NCI-H1048 (cell line): ENCODE measurements at places on chromosomes 6 and 20.

- no peak for DNase-seq
Measured at GRCh38 chr6:111096246-111096645, 8.9 kb downstream of the SLC16A10 start.

GRCh38 chr6:105113422-105113821 lies 66.4 kb downstream of the POPDC3 start:
- DNase-seq, result no peak

- no peak for DNase-seq
Measured at GRCh38 chr20:62792182-62792939, 3.9 kb upstream of the MRGBP start.

- no peak for DNase-seq
Measured at GRCh38 chr6:23534351-23534750, 591.7 kb upstream of the NRSN1 start.

DNA sequence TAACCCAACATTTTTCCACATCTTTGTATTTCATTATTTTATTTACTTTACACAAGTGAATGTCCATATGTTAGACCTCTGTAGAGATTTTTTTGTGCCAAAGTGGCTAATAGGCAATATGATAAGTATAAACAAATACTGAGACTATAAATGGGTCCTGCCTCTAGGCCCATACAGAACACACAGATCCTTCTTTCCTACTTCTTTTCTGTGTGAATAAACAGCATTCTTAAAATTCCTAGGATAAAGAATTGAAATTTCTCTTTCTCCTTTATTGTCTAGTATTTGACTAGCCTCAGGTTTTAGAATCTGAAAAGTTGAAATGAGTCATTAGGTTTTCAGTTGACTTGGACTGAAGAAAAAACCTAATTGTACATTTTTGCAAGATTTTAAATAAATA lies 46.3 kb upstream of the HS3ST5 start:
- DNase-seq, result no peak

- DNase-seq, result no peak
Measured at GRCh38 chr20:62580052-62580451, 62.3 kb upstream of the SLCO4A1 start.

GRCh38 chr20:51026269-51026668 lies 3.4 kb upstream of the KCNG1 start:
- no peak for DNase-seq

DNA sequence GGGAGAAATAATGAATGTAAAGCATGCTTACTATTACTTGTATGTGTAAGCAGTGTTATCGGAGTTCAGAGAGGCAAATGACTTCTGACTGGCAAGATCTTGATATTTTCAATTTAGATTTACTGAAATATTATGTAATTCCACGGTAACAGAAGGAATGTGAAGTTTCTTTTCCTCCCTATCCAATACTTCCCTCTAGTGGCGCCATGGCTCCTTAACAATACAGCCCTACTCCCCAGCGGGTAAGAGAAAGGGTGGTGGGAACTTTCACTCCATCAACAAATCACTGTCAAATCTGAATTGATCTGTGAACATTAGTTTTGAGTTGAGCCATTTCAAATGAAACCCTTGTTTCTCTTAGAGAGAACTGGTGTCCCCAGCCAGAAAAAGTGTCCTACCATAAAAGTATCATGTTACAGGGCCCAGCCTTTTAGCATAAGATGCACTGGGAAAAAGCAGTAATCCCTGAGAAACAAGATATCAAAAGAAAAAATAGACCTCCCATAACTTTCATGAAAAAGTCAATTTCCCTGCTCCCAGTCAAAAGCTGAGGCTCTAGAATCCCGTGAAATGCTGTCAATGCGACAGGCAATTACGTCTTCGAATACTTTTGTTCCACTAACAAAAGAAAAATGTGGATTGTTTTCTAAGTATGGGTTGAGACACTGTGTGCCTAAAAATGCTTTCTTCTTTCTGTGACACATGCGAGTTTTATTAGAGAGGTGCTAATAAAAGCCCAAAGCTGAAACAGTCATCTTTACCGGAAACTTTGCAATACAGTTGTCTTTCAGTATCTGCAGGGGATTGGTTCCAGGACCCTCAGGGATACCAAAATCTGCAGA lies 12.9 kb downstream of the COX7A2 start:
- DNase-seq, result no peak

DNA sequence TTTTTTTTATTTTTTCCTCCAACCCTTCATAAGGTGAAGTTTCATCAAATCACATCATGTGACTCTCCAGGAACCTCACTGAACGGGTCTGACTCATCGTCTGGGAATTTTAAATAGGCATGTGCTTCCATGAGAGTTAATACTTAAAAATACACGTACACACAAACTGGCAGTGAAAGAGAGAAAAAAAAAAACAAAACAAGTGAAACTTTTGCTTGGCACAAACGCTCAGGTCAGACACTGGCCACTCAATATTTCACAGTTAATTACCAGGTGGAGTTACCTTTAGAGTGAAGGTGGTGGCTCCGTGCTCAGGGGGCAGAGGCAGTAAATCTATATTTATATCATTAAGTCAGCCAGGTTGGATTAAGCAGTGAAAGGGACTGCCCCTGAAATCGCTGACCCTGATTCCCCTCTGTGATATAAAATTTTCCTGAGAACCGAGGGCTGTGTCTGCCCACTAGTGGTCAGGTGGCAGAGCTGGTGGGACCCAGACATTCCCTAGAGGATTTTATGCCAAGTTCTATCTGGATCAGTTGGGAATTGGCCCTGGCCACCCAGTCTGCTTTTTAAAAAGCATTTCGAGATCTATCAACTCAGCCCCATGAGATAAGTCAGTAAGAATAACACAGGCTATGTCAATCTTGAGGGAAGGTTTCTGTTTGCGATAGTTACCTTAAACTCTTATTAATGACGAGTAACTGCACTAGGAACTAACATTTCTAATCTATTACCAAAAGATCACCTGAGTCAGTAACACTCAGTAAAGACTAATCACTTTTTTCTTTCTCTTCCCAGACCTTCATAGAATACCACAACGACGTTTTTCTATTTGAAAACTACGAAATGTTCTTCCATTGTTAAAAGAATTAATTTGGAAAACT lies 259.1 kb downstream of the HDGFL1 start:
- peak; percentile 66 for DNase-seq

GRCh38 chr6:105078386-105078708 lies 101.5 kb downstream of the POPDC3 start:
- DNase-seq, result no peak

- no peak for DNase-seq
Measured at GRCh38 chr20:32541323-32542258, 43.5 kb downstream of the NOL4L start.

- DNase-seq, result no peak
Measured at GRCh38 chr6:101224751-101225150, 168.8 kb upstream of the GRIK2 start.

DNA sequence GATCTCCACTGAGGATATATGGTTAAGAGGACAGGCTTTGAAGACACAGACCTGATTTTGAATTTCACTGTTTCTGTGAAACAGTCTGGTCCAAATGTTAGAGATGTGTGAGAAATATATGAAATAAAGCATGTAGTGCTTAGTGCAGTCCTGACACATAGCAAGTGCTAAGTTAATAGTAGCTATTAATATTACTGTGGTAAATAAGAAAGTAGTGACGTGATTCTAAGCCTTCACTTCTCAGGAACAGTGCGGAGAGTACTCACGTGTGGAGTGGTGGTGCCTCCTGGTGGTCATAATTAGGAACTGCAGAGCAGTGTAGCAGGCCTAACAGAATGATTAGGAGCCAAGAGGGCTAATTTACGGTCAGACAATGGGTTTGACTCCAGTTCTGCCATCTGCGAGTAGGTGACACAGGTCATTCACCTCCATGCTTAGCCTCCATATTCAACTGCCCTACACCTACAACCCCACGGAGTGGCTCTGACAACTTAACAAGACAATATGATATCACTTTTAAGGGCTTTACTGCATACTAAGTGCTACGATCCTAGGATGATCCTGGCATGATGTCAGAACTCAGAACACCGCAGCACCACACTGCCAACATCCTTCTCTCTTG lies 106.2 kb downstream of the JPH2 start:
- no peak for DNase-seq

GRCh38 chr20:9903048-9903655 lies 64.3 kb upstream of the PAK5 start:
- DNase-seq, result no peak

DNA sequence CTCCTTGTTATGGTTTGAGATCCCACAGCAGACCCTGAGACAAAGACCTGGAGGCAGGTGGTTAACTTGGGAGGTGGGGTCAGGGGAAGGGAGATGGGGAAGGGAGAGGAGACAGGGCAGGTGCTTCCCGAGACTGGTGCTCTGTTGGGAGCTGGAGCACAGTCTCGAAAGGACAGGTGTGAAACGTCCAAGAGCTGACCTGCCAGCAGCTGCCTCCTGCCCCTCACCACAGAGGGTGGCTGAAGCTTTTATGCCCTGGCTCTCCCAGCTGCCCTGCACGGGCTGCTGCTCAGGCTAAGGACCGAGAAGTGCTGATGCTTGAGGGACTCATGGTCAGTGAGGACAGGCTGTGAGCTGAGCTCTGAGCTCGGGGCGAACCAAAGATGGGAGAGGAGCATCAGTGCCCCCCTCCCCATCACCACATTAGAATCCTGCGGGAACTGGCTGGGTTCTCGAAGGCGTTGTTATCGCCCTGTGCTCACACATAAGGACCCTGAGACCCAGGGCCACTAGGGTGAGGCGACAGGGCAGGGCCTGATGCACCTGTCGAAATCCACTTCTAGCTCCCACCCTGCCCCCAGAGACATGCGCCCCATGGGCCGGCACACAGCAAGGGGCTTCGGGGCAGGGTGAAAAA lies 25.3 kb upstream of the CD93 start:
- DNase-seq, result no peak

DNA sequence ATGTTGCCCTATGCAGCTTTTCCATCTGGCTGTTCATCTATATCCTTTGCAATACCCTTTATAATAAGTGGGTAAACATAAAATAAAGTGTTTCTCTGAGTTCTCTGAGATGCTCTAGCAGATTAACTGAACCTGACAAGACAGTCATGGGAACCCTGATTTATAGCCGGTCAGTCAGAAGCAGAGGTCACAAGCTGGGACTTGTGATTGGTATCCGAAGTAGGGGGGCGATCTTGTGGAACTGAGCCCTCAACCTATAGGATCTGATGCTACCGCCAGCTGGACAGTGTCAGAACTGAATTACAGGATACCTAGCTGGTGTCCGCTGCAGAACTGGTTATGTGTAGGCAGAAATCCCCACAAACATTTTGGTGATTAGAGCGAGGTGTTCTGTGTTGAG lies 39.0 kb downstream of the SLC17A5 start:
- DNase-seq, result no peak

- DNase-seq, result no peak
Measured at GRCh38 chr6:154457881-154458284, 52.6 kb downstream of the CNKSR3 start.

- DNase-seq, result no peak
Measured at GRCh38 chr20:3406481-3407039, 909 bp downstream of the DNAAF9 start.
